Hepatic stellate cell (primary cell): ENCODE measurements at places on chromosomes 1 and 21.
A peak's percentile ranks its signal among the peaks of the same experiment; 100 is the strongest.

- peak; percentile 95 for DNase-seq
Observed at GRCh38 chr1:9129266-9130041, 552 bp upstream of the GPR157 start.

DNA sequence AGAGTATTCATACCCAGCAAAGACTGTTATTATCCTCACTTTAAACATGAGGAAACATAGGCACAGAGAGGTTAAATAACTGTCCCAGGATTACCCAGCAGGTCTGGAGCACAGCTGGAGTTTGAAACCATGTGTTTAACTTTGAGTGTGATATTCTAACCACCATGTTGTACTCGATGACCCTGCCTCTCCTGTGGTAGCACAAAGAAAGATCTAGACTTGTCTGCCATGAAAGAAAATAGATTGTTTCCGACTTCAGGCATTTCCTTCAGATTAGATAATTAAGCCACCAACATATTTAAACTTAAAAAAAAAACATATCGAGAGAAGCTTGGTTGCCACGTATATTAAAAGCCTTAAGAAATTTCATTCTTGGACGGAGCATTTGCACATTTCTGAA is 104.6 kb upstream of the RUNX1 start:
- DNase-seq, result no peak

DNA sequence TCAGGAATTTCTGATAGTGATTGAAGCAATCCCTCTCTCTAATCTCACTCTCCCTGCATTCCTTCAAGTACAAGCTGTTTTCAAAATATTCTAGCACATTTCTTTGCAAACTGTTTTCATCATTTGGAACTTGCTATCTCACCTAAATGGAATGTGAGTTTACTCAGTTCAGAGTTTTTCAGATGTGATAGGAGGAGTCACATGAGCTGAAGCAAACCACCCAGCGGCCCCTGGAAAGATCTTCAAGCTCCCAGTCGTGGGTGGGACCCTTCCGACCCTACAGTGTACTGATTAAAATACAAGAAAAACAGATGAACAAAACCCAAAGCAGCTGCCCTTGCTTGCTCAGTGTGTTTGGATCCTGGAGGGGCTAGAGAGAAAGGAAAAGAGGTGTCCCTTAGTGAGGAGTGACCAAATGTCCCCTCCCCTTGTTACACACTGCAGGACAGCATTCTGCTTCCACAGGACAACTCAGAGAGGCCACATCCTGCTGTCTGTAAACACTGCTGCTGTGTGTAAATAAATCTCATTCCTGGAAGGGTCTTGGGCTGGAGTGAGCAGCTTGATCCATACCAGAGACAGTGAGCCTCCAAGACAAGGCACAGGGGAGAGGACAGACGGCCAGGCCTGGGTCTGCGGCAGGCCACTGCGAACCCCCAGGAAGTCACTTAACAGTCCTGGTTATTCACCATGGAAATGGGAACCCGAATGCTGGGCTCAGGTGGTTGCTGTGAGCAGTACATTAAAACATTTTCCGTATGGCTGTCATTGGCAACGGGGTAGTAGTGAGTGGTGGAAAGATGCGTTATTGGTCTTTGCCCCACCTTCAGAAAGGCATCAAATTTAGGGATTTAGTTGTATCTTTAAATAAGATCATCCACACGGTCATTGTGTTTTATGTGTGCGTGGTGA is 229.2 kb downstream of the RHOU start:
- DNase-seq, result peak; percentile 37

DNA sequence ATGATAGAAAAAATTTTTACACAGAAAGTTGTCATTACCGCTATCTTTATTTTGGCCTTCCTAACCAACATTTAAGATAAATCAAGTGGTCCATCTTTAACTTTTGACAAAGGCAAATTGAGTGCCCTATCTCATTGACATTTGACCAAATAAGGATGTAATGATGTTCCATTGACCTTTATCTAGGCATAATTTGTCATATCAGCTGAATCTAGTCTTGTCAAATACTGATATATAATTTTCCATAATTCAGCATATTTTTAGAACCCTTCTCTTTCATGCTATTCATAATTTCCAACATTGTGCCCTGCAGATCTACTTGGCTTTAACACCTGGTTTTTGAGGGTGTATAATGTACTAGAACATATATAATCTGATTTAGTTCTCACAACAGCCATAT is 63.8 kb downstream of the XCL1 start:
- DNase-seq, result no peak

DNA sequence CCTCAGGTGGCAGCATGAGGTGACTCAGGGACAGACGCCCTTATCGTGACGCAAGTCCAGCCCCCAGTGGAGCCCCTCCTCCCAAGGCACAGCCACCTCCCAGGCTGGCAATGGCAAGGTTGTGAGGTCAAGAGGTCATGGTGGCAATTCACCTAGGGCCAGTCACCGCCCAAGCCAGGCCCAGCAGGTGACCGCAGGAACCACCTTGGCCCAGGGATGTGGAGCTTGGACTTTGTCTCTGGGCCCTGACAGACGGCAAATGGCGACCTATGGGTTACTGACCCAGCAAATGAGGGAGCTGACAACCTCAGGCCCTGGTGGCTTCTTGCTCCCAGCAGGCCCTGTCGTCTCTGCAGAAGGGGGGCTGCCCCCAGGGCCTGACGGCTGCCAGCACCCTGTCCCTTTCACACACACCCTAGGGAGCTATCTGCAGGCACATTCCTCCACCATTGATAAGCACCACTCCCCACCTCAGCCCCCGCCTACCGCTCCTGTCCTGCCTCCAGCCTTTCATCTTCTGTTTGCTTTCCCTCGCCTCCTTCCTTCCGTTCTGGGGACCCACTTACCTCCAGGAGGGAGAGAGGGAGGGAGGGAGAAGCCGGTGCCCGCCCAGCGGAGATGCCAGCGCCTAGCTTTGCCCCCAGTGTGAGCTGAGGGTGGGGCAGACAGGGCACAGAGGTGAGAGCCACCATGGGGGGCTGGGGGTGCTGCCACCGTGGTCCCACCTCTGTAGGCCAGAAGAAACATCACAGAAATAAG is 12.1 kb downstream of the EPHA2 start:
- DNase-seq, result peak; percentile 84

DNA sequence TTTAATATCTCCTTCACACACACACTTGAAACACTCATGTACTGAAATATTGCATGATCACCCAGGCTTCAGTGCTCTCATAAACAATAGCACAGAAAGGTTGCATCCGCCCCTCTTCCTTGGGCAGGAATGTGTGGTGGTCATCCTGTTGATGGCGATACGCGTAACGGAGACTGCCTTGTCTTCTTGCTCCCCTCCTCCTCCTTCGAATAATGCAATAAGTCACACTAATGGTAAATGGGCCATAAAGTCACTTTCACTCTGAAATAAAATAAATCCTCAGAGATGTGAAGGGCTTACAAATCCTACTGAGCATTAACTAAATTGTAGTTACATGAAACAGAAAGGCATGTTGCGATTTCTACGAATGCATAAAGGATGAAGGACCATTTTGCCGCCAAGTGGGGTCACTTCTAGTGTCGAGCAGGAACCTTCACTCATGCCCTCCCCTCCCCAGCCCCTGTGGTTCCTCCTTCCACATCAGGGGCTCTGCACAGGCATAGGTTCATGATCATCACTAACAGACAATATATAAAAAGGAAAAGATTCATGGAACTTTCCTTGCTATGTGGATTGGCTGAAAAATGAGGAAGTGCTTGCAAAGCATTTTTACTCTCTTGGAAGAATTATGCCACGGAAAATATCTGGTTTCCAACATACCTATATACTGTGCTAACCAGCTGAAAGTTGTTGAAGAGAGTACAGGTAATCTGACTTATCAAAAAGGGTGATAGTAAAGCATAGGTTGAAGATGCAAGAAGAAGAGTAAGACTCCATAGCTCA is 1.2 kb upstream of the PGBD5 start:
- DNase-seq, result no peak

- DNase-seq, result no peak
Observed at GRCh38 chr1:44720281-44720680, 10.7 kb downstream of the RNU5D-1 start.

DNA sequence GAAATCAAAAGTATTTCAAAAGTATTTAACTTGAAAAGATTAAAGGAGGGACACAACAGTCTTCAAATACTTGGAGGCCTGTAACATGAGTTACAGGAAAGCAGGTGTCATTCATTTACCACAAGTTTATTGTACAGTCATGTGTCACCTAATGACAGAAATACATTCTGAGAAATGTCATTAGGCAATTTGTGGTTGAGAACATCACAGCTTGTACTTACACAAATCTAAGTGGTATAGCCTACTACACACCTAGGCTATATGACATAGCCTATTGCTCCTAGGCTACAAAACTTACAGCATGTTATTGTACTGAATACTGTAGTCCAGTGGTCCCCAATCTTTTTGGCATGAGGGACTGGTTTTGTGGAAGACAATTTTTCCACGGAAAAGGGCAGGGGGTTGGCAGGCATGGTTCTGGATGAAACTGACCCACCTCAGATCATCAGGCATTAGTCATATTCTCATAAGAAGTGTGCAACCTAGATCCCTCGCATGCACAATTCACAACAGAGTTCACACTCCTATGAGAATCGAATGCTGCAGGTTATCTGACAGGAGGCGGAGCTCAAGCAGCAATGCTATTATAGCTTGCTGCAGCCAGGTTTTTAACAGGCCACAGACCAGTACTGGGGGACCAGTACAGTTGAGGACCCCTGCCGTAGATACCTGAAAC is 25.0 kb upstream of the PHTF1 start:
- no peak for DNase-seq

- DNase-seq, result no peak
Observed at GRCh38 chr1:167499664-167500101, 18.6 kb downstream of the CD247 start.

GRCh38 chr1:201535046-201535918 is 3.6 kb upstream of the NAV1 start:
- DNase-seq, result no peak

DNA sequence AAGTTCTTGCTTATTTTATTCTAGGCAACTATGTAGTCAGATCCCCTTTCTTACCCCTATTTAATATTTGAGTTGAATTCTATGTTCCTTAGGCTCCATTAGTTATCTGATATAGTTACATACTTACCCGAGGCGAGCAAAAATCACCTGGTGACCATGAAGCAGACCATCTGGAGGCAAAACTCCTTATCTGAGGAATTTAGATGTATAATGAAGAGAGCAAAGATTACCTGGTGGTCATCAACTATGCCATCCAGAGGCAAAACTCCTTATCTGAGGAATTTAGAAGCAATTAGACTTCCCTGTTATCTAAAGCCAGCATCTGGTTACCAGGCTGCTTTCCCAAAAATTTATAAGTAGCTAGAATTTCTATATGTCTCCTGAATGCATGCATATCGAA is 129.9 kb downstream of the PATJ start:
- no peak for DNase-seq

DNA sequence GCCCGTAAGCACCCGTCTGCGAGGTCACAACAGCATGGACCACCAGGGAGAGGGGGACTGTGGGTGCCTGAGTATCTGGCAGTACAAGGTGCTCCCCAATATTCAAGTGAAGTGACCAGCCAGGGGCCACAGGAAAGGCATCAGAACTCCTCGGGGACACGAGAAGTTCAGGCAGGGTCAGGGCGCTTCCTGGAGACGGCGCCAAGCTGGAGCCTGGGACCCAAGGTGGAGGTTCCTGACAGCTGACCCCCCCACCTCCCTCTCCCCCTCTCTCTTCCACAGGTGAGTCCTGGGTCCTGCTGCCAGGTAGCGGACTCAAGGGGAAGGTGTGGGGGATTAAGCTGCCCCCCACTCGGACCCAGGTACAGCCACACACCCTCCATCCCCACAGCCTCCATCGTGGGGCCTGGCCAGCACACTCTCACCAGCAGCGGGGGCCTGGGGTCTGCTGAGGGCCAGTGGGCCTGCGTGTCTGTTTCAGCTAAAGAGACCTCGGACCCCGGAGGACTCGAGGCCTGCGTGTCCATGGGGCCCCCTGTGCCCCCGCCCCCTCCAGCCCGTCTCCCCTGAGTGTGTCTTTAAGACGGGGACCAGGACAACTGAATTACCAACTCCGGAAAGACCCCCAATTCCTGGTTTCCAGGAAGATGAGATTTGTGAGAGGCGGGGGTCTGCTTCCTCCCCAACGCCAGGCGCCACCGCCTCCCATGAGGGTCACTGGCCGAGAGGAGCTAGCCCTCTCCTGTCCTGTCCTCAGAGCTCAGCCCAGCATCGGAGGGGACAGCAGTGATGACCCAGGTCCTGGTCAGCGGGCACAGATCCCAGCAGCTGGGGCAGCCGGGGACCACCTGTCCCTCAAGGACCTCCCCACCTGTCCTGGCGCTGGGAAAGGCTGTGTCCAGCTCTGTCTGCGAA is 6.2 kb downstream of the TNFRSF18 start:
- DNase-seq, result no peak

DNA sequence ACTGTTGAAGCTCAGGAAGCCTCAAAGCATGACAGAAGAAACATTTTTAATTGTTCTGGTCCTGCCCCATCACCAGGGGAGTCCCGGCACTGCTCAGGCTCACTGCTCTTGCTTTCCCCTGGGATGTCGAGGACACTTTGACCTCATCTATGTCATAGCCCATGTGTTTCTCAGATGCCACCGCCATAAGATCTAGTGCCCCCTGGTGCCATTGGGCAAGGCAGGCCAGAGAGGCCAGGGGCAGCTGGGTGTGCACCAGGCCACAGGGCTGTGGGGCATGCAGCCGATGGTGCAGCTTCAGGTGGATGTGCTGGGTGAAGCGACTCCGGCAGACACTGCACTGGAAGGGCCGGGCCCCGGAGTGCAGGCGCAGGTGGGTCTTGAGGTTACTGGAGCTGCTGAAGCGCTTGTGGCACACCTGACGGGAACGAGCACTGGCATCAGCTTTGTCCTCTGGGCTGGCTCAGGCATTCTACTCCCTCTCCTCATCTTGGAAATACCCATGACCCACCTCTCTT is 7.7 kb upstream of the CRYBG2 start:
- no peak for DNase-seq

DNA sequence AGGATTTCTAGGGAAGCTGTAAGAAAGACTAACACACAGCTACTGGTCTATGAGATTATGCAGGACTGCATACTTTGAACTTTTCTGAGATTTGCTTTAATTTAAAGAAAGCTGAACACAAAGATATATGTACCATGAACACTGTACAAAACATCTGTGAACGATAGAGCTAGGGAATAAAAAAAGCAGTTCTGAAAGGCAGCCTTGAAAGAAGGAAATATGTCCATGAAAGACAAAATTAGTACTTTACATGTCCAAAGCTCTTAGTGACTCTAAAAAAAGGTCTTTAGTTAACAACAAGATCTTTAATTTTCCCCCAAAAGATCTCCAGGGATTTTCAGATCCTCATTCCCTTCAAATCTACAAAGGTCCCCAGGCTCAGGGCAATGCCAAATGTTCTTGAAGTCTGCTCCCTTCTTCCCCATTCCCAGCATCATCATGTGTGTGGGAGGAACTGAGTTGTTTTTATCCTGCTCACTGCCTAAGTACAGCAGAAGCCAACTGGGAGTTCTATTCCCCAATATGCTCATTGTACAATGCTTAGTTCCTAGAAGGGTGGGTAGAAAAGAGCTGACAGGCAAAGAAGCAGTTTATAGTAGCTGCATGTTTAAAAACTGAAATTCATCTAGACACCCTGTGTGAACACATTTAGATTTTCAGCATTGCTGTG is 60.1 kb upstream of the PTCH2 start:
- peak; percentile 19 for DNase-seq
